IPS-NIHi11 (cell line): ENCODE measurements at places on chromosomes 7 and 10.

DNA sequence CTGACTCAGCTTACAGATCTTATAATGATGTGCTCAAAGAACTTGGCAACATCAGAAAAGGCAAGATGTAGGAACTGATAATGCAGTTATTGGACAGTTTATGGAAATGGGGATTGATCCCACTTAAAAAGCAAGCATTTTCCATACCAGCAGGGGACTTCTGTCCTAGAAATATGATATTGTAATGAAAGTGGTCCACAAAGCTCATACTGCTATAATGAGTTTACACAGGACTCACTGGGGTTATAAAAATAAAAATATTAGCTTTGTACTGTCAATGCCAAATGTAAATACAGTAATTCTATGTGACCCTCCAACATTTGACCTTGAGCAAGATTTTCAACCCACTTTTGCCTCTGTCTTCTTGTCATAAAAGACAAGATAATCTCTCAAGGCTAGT, 145.5 kb upstream of the SEM1 start:
- no peak for DNase-seq

GRCh38 chr7:39271402-39271801, 293.7 kb downstream of the POU6F2 start:
- DNase-seq: peak; percentile 26

DNA sequence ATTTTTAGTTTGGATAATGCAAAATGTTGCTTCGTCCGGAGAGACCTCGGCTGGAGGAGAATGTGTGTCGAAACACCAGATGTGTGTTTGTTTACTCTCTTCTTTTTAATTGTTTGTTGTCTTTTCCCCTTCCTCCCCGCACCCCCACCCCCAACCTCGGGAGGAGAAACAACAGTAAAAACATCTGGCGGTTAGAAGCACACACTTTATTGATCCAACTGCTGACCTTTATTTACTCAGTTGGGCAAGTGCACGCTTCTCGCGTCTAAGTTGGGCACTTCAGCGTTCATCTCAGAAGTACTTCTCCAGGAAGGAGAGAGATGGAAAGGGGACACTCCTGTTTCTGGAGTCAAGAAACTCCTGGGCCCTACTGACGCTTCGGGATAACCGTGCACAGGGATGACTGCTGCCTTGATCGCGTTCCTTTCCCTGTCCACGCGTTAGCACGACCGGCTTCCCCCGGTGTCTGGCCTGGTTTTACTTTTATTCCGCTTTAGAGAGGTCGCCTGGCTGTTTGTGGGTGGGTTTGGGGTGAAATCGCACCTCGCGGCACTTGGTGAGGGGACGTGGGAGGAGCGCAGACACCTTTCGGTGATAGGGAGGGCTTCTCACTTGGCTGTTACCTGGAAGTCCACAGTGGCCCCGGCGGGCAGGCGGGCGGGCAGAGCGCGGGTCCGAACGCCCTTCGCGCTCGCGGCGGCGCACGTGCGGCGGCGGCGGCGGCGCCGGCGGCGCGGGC, 168.3 kb upstream of the PPP1R3A start:
- DNase-seq: peak; percentile 11

DNA sequence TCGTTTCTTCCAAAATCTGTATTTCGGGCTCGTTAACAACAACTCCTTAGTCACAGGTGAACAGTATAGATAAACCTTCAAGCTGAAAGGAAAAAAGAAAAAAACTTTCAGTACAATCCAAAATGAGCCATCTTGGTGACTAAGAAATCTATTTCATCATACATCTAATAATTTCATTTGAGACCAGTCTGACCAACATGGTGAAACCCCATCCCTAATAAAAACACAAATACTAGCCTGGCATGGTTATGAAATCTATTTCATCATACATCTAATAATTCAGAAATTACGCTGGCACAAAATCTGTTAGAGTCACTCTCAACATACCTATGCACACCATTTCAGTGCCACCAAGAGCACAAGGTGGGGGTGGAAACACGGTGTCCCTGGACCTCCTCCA, 8.8 kb downstream of the DCLRE1C start:
- DNase-seq: no peak

- DNase-seq: peak; percentile 56
Measured at GRCh38 chr7:129829737-129830631, 122.8 kb downstream of the UBE2H start.

DNA sequence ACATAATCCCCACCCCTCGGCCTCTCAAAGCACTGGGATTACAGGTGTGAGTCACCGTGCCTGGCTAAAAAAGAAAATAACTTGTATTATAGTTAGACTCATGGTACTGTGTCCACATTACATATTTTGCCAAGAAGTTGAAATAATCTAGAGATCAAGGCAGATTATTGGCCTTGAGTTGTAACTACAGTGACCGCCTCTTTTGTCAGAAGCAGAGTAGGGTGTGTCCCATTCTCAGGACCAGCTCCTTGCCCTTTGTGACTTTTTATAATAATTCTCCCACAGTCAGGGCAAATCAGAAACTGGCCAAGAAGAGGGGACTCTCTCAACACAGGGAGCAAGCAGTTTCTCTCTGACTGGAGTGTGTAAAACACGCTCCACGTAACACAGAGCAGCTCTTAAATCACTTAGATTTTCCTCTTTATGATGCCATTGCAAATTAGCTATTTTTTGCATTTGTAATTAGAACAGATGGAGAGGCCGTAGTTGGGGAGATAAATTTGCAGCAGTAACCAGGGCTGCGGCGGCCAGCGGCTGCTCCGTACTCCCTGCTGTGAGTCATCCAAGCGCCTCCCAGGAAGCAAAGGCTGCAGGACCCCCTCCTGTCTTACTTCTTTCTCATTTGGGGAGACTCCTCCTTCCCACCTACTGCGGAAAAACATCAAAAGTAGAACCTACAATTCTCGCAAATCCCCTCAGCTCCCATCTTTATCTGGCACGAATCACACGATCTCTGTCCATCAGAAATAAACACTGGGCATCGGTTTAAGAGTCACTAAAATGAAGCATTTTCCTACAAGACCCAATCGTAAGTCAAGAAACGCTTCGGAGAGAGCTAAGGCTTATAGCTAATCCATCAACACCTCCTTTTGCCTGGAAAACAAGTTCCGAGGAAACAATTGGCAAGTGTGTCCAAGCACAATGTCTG, 32.1 kb upstream of the MSRB2 start:
- DNase-seq: no peak

DNA sequence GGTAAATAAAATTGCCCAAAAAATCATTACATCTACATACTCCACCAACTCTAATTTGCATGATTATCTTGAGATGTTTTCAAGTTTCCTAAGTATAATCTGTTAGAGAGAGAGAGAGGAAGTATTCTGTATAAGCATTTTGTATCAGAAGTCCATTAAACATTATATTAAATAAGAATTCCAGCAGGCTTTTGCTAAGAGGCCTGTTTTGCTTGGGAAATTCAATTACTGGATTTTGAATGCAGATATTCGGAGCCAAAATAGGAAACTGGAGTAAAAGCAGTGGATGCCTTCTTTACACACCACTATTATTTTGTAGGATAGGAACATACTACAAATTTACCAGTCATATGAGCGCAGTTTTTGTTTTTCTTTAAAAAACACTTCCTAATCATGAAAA, 727.8 kb downstream of the CNTNAP2 start:
- no peak for DNase-seq

GRCh38 chr10:120854388-120854787, 3.2 kb downstream of the WDR11 start:
- DNase-seq: no peak

GRCh38 chr7:76231583-76231982, 29.9 kb downstream of the SRRM3 start:
- DNase-seq: no peak

GRCh38 chr10:24459836-24460235, 250.9 kb downstream of the KIAA1217 start:
- DNase-seq: no peak

GRCh38 chr10:43921478-43921877, 272.8 kb upstream of the ZNF32 start:
- DNase-seq: no peak

DNA sequence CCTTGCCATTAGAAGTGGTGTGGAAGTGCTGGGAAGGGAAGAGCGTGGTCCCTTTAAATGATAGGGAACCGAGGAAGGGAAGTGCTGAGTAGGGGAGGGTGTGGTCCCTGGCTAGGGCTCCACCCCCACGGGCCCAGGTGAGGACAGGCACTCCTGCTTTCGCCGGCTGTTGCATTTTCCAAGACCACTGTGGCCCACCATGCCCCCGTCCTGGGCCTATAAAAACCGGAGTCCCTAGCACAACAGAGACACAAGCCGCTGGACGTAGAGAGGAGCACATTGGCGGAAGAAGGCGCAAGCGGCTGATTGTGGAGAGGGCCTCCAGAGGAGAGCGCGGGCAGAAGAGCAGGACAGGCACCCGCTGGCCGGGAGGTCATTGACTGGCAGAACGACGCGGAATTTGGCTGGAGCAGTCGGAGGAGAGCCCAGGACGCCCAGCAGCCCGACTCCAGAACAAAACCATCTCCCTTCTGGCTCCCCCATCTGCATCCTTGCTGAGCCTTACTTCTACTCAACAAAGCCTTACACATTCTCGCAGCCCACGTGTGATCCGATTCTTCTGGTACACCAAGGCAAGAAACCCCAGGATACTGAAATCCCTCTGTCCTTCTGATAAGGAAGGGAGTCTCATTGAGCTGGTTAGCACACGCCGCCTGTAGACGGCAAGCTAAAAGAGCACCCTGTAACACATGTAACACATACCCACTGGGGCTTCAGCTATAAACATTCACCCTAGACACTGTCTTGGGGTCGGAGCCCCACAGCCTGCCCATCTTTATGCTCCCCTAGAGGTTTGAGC, 146.2 kb upstream of the LYZL1 start:
- peak; percentile 29 for DNase-seq

GRCh38 chr10:93103953-93104352, 30.3 kb downstream of the CYP26A1 start:
- DNase-seq: no peak

- no peak for DNase-seq
Measured at GRCh38 chr10:84988011-84988410, 659.6 kb downstream of the CCSER2 start.

- no peak for DNase-seq
Measured at GRCh38 chr7:74452748-74453321, 871 bp upstream of the GTF2IRD1 start.

DNA sequence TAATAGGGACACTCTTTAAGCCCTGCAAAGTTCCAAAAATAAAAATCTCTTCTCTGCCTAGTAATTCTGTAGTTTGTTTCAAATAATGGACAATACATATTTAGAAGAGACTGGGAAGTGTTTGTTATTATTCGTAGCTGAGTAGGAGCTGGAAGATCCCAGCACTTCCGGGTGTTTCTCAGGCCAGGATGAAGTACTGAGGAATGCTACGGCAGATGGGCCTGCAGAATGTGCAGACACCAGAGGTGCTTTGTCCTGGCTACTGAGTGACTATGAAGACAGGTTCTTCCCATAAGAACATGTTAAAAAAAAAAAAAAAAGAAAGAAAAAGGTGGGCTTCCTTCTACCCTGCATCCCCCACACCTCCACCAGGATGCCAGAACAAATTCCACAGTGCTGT, 36.1 kb downstream of the ETV1 start:
- no peak for DNase-seq

- no peak for DNase-seq
Measured at GRCh38 chr10:16720812-16721211, 96.4 kb downstream of the RSU1 start.

GRCh38 chr10:72794260-72794659, 99.3 kb upstream of the OIT3 start:
- DNase-seq: no peak

GRCh38 chr10:55426138-55426537, 625.1 kb upstream of the PCDH15 start:
- no peak for DNase-seq

GRCh38 chr10:85612833-85613232, 753.8 kb downstream of the GRID1 start:
- peak; percentile 28 for DNase-seq

DNA sequence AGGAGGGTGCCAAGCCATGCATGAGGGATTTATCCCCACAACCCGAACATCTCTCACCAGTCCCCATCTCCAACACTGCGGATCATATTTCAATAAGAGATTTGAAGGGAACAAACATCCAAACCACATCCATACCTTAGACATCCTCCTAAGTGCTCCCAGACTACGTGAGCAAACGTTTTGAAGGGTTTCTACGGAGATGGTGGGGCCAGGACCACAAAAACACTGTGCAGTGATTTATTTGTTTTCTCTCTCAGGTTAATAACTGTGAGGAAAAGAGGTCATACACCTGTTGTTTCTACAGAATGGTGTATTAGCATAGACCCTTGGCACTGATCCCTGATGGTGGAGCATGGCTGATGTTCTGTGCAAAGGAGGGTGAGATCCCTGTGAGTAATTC, 277.8 kb downstream of the FRMD4A start:
- DNase-seq: no peak

DNA sequence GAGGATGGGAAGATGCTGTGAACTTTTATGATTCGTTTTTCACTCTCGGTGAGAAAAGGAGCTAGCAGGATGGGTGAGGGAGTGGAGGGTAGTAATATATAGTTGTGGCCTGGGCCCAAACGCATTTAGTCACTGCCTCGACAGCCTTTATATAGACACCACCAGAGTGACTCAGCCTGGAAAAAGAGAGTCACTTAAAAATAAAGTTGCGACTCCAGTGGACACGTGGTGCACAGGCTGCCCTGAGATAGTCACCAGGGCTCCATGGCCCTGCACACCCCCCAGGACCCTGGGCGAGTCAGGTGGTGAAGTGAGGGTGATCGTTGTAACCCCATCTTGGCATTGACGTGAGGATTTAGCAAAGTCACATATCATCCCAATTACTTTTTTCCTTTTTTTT, 106.7 kb downstream of the CUX1 start:
- no peak for DNase-seq

DNA sequence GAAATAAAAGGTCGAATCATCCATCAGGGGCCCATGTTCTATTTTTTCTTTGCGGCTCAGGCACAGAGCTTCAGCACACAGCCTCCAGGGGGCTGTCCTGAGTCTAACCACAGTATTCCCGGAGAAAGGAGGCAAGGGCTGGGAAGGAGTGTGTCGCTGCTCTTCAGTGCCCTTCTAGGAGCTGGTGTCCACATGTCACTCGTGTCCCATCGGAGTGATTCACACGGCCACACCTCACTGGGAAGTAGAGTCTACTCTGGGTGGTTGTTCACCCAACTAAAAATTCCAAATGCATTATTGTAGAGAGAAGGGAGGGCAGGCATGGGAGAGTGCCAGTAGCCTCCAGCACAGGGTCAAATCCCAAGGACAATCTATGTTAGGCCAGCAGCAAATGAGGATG, 114.8 kb upstream of the LANCL2 start:
- DNase-seq: peak; percentile 53

- peak; percentile 17 for DNase-seq
Measured at GRCh38 chr7:116616555-116617059, 55.4 kb upstream of the MET start.
